IPS-NIHi11 (cell line): ENCODE measurements at places on chromosomes 12 and 14.

DNA sequence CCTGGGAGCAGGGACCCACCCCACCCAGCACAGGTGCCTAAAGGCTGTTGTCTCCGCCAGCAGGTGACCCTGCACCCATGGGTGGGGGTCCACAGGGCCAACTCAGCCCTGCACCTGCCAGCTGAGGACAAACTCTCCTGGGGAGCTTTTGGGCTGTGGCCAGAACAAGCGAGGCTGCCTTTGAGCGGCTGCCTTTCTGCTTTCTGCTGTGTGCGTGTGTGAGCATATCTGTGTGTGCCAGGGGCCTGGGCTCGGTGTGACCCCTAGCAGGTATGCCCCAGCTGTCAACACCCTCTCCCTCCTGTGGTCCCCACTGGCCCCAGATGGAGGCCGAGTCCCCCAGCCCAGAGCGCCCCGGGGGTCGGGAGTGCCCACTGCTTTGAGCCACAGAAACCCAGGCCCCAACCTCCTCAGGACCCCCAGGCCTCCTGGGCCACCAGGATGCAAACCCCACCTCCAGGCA, 25.9 kb upstream of the GPR132 start:
- DNase-seq = no peak

DNA sequence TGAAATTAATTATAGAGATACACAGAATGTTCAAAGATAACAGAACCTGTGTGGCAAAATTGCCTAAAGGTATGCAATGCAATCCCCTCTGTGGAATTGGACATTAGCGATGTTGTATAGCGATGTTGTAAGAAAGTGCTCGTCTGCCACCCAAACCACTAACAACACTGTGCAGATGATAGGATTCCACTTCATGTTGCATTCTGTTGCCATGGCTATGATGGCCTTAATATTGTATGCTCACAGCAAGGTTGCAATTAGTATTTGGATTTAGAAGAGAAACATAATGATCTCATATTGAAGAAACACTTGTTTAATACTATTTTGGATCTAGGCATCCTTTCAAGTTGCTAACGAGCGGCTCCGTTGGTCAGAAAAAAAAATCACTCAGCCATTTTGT, 260.3 kb downstream of the BCAT1 start:
- no peak for DNase-seq

GRCh38 chr14:76806446-76806845, 6.2 kb downstream of the ANGEL1 start:
- no peak for DNase-seq

- DNase-seq = no peak
These were observed 27.9 kb upstream of the DEGS2 start for GRCh38 chr14:100187247-100187833.

DNA sequence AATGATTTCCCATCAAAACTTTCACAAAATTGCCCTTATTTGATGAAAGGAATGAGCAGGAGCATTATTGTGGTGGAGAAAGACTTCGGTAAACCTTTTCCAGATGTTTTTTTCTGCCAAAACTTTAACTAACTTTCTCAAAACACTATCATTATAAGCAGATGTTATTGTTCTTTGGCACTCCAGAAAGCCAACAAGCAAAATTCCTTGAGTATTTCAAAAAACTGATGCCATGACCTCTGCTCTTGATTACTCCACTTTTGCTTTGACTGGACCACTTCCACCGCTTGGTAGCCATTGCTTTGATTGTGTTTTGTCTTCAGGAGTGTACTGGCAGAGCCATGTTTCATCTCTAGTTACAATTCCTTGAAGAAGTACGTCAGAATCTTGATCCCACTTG, 29.7 kb upstream of the RAB21 start:
- no peak for DNase-seq

- DNase-seq = peak; percentile 71
These were observed 636 bp downstream of the ZFYVE21 start for GRCh38 chr14:103716091-103716801.

DNA sequence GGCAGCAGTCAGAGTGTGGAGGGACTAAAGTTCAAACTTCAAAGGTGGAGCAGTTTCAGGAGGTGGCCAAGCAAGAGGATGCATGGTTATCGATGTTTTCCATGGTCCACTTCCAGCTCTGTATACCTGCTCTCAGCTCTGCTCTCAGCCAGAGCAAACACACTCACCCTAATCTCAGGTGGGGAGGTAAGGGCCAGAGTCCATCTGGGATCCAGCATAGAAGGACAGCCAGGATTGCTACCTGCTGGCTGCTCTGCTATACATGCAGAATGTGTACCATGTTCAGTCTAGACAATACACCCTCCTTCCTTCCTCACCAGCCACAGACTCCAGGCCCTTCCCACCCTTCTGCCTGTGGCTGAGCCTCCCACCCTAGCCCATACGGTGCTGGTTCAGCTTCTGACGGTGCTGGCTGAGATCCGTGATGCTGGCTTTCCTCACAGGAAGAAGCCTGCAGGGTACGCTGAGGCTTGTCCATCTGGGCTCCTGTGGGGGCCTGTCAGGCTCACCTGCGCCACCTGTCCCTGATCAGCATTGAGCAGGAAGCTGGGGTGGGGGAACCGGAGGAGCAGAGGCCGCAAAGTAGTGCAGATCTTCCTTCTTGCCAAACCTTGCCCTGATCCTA, 2.4 kb downstream of the CBLN3 start:
- no peak for DNase-seq
